ENCODE measurements at places on chromosomes 16 and 17.
A peak's percentile ranks its signal among the peaks of the same experiment; 100 is the strongest.

DNA sequence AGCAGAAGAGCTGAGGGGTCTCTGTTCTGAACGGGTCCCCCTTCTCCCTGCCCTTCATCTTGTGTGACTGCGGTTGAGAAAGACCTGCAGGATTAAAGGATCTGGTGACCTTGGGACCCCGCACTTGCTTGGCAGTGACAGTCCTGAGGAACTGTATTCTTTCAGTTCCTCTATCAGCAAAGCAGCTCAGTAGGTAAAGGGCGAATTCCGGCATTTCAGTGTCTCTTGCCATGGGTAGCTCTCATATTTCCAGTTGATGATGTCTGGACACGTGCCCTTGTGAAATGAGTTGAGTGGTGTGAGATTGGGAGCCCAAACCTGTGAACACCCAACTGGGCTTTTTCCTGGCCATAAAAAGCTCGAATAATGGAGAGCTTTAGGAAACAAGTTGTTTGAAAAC, 135.7 kb downstream of the PRKCA start:
- no peak for DNase-seq

- no peak for DNase-seq
Measured at GRCh38 chr16:56539656-56540055, 19.8 kb upstream of the BBS2 start.

DNA sequence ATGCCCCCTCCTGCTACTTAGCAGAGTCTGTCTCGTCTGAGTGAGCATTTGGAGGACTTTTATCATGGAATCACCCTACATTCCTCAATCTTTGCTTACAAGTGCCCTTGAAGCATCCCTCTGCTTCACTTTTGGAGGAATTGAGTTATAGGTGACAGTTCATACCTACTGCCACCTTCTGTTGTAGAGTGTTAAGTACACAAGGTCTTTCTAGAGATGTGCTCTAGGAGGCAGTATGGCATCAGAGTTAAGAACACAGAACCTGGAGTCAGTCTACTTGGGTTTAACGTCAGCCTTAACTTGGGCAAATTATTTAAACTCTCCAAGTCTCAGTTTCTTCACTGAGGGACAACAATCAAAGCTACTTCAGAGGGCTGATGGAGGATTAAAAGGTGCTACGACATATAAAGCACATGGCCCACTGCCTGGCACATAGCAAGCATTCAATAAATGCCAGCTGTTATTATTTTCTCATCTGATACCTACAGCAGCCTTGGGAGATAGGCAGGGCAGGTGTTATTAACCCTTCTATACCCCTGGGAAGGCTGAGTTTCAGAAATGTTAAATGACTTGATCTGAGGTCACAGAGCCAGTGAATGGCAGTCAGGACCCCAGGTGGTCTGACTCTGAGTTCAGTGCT, 62.2 kb downstream of the UTP18 start:
- peak; percentile 24 for DNase-seq

DNA sequence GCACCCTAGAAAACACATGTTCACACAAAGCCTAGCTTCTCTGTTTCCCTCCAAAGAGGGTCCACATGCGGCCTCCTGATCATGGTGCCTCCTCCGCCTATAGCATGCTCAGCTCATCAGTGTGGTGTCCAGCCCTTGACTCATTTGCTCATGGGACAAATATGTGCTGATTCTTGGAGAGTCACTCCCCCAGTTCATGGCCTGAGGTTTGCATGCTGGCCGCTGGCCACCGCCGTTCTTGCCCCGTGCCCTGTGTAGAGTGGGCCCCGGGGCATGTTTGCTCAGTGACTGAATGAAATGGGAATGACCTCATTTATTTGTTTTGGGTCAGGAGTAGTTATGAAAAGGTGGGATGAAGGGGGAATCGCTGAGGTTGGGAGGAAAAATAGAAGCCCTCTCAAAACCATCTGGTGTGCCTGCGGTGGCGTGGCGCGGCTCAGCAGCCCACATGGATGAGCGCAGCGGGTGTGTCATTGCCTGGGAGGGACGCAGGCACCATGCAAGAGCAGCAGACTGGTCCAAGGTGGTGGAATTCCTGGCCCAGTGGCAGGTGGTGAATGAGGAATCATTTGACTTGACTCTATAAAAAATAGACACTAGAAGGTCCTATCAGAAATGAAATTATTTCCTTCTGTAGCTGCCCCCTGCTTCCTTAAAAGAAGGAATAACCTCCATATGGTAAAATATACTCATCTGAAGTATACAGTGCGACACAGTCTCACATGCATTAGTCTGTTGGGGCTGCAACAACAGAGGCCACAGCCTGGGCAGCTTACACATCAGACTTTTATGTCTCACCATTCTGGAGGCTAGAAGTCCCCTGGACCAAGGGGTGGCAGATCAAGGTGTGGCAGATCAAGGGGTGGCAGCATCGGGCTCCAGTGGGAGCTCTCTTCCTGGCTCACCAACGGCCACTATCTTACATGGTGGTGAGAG, 31.7 kb downstream of the CRISPLD2 start:
- peak; percentile 92 for DNase-seq

DNA sequence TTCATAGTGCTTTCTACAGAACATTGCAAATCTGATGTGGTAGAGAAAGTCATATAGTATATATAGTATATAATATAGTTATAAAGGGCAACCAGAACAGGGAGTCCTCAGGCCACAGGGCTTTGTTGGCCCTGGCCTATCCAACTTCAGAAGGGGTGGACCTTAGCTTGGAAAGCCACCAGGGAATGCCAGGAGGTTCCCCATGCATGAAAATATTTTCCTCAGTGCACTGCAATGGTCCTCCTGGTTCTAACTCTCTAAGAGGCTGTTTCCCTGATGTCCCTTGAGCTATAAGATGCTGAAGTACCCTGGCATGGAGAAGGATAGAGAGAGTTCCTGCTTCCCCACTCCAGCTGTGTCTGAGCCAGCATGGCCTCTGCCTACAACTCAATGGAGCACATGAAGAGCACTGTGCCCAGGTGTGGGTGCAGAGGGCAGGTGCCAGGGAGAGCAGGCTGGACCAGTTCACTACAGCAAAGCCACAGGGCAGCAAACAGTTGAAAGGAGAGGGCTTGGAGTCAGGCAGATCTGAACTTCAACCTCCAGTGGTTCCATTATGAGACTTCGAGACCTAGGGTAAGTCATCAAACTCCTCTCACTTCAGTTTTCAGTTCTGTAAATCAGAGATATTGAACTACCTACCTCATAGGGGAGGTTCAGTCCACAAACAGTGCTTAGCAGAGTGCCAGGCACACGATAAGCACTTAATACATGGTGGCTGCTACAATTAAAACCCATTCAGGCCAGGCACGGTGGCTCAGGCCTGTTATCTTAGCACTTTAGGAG, 183.1 kb downstream of the SALL1 start:
- DNase-seq, result peak; percentile 48

DNA sequence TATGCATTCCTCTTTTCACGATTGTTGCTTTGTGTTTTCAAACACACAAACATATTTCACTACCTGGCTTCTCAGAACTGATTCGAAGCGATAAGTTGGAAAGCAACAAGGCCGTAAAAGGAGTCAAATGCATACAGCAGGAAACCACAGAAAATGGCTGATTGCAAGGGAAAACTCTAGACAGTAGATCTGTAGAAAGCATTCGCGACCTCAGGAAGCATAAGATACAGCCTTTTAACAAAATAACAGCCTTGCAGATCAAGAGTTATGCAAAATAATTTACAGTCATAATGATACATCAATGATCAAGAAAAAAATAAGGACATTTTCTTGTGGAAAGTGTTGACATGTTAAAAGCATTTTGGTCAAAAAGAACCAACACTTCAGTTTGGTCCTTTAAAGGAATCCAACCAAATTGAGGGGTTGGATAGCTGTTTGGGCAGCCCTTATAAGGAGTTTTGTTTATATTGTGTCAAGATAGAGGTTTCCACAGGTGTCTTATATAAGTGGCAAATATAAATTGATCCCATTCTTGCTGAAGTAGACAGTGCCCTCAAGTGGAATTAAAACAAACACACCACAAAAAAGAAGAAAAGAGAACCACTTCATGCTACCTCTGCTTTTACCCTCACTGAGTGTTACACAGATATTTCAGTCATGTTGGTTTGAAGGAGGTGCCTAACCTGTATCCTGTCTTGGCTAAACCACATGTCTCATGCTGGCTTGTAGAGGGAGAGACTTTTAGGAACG, 5.5 kb downstream of the CYLD start:
- DNase-seq, result peak; percentile 45

Measured in renal cortical epithelial cell (primary cell).